CD8-positive, alpha-beta T cell (primary cell): ENCODE measurements at places on chromosomes 2 and 18.

- DNase-seq = no peak
Observed at GRCh38 chr18:52236131-52236530, 103.9 kb upstream of the DCC start.

- DNase-seq = no peak
Observed at GRCh38 chr2:102109016-102109415, 33.5 kb upstream of the IL1R1 start.

- no peak for DNase-seq
Observed at GRCh38 chr2:65075176-65075575, 19.0 kb downstream of the CEP68 start.

GRCh38 chr2:67471681-67472080, 74.5 kb downstream of the ETAA1 start:
- DNase-seq = no peak

- no peak for DNase-seq
Observed at GRCh38 chr2:14304326-14304725, 328.2 kb upstream of the LRATD1 start.
